HS-5 (cell line): ENCODE measurements at places on chromosomes 7 and 10.

GRCh38 chr7:46191296-46191695, 270.2 kb upstream of the IGFBP3 start:
- no peak for DNase-seq

- DNase-seq, result no peak
Observed at GRCh38 chr10:24721229-24722106, 2.2 kb downstream of the ARHGAP21 start.

GRCh38 chr10:17910125-17910789, 41.5 kb upstream of the SLC39A12 start:
- no peak for DNase-seq

GRCh38 chr10:77318739-77319138, 318.9 kb downstream of the KCNMA1 start:
- DNase-seq, result no peak

DNA sequence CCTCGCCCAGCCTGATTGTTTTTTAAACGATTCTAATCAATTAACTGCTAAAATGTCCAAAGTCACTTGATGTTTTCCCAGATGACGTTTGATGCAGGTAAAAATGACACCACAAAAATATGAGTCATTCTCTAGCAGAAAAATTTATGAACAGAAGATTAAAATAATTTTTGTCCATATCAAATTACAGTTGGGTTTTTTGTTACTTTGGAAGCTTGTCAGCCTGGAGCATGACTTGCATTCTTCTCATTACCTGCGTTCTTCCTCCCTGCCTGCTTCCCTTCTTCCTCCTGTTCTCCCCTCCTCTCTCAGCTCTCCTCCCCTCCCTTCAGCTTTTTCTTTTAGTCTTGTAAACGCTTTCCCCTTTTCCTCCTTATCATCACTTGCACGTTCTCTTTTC, 18.7 kb downstream of the IL15RA start:
- DNase-seq, result no peak

DNA sequence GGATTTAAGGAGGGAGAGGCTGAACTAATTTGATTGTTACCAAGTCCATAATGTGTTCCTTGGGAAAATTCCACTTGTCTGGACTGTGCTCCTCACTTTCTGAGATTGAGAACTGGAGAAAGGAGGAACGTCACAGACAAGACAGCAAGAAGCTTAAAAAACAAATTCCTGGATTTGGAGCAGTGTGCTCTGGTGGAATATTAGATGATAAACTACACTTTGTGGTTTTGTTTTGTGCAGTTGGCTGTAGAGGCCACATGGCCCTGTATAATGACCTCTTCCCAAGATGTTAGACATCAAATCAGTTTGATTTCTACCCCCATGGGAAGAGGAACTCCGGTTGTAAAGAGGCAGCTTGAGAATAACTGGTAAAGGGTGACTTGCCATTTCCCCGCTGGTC, 421.3 kb upstream of the GALNT17 start:
- DNase-seq, result no peak

- no peak for DNase-seq
Observed at GRCh38 chr7:107551936-107552335, 11.8 kb downstream of the COG5 start.

DNA sequence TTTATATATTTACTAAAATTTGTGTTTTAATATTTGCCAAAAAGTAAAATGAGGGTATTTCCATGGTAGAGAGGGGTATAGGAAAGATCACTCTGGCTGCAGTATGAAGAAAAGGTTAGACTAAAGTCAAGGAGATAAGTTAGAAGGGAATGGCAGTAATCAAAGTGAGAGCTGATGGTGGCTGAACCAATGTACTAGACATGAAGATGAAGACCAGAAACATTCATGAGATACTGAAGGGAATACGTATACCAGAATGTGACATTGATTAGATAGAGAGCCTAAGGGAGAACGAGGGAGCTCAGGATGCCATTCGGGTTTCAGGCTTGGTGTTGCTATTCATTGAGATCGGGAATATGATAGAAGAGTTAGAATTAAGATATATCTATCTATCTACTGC, 7.8 kb downstream of the ZNF713 start:
- no peak for DNase-seq

DNA sequence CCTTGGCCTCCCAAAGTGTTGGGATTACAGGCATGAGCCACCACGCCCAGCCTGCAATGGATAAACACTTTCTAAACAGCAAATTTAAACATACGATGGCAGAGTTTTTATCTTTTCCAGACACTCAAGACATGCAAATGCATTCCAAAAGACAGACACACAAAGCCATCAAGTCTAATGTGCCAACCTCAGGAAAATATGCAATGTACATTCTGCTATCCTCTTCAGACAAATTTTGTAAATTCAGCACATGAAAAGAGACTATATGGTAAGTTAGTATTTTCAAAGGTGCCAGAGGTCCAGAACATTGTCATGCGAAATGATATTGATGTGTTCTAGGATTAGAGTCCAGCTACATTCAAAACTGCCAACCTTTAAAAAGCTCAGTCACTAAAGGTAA, 19.8 kb downstream of the HACD1 start:
- no peak for DNase-seq

- DNase-seq, result no peak
Observed at GRCh38 chr7:106282852-106283251, 1.9 kb downstream of the NAMPT start.

DNA sequence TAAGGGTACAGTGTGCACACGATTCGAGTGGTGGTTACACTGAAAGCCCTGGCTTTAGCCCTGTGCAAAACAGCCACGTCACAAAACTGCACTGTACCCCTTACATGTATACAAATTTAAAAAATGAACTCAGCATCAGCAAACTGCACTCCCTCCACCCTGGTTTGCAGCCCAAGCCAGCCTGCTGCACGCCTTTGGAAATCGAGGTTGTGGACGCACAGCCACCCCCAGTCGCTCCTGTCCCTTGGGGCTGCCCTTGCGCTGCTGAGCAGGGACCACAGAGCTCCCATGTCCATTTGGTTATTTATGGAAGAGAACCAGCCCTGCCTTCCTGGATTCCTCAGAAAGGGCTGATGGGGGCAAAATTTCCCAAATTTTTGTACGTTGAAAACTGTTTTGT, 98.8 kb downstream of the INPP5A start:
- DNase-seq, result no peak

- no peak for DNase-seq
Observed at GRCh38 chr7:128665057-128665456, 7.0 kb upstream of the GARIN1A start.

- peak; percentile 64 for DNase-seq
Observed at GRCh38 chr10:119896061-119896655, 3.6 kb downstream of the SEC23IP start.

GRCh38 chr10:98338896-98339295, 70.9 kb upstream of the LOXL4 start:
- no peak for DNase-seq

GRCh38 chr10:97042081-97042480, 143.7 kb downstream of the SLIT1 start:
- no peak for DNase-seq

DNA sequence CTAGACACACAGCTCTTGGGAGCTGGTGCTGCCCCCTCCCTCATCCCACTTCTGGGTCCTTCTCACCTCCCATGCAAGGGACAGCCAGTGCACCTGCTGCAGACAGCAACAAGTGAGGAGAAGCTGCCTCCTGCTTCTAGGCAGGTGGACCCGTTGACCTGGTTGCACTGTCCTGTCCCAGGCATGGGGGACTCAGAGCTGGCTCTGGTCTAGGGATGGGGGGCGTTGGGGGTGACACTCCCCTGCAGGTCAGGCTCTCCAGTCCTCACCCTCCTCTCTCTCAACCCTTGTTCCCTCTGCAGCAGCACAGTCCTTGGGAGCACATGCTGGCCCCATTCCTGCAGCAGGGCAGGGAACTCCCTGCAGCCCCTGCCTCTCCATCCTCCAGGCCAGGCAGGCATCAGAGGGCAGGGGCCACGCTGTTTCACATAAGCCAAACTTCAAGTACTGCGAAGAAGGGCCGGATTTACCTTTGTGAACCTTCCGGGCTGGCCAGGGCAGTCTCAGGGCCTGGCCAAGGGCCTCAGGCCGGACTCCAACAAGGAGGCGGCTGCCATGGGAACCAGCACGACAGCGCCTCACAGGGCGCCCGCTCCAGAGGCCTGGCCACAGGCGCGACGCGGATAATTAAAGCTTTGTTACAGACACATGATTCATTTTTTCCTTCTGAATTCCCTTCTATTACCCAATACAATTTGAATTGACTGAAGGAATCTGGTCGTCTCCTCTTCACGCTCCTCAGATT, 48.5 kb downstream of the RASGEF1A start:
- DNase-seq, result no peak

- no peak for DNase-seq
Observed at GRCh38 chr7:133985300-133985699, 141.8 kb upstream of the LRGUK start.

DNA sequence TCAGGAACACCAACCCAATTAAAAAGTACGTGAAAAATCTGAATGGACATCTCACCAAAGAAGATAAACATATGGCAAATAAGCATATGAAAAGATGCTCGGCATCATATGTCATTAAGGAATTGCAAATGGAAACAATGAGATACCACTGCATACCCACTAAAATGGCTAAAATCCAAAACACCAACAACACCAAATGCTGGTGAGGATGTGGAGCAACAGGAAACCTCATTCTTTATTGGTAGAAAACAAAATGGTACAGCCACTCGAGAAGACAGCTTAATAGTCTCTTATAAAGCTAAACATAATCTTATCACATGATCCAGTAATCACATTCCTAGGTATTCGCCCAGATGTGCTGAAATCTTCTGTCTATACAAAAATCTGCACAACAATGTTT, 13.1 kb downstream of the RSU1 start:
- DNase-seq, result no peak

- DNase-seq, result no peak
Observed at GRCh38 chr7:16850614-16851466, 30.9 kb downstream of the AGR3 start.
